ENCODE measurements at places on chromosomes 5 and 9.

GRCh38 chr5:65062469-65063083, 293.8 kb downstream of the CWC27 start:
- no peak for DNase-seq

DNA sequence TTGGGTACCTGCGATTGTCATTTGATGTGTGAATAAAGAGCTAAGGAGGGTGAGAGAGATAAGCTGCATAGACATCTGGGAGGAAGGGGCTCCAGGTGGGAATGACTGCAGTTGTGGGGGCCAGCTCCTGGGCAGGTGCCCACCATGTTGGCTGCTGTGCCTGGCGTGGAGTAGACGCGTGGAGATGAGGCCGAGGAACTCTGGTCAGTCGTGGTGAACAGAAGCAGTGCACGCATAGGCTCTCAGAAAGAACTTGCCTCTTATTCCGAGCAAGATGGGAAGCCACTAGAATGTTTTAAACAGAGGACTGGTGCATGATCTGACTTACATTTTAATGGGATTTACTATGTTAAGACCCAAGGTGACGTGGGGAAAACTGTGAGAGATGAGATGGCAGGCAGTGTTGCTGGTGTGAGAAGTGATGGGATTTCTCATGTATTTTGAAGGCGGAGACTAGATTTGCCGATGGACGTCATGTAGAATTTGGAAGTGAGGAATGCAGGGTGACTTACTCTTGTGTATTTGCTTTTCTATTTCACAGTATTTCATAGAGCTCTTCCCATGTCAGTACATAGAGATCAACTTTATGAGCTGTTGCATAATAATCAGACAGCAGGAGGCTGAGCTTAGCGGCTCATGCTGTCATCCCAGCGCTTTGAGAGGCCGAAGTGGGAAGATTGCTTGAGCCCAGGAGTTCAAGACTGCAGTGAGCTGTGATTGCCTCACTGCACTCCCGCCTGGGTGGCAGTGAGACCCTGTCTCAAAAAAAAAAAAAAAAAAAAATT, 71.1 kb downstream of the EHMT1 start:
- DNase-seq: no peak

DNA sequence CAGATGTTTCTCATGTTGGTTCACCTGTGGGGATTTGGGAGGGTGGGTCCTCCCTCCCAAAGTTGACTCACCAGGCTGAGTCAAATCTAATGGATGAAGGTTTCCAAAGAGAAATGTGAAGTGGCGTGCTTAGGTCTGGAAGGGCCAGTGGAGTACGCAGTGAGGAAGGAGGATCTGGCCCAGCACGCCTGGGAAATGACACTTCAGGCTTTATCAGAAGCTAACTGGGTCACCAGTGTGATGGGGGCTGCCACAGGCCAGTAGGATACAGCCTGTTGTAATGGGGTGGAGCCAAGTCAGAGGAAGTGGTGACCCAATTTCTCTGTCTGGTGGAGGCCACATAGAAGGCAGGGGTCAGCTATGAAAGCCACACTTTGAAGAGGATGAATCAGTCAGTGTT, 18.0 kb downstream of the POLR1E start:
- DNase-seq: no peak

GRCh38 chr9:96779089-96779488, 1.2 kb upstream of the ZNF510 start:
- DNase-seq: no peak

GRCh38 chr9:129584136-129584535, 36.8 kb downstream of the C9orf50 start:
- DNase-seq: peak; percentile 38

DNA sequence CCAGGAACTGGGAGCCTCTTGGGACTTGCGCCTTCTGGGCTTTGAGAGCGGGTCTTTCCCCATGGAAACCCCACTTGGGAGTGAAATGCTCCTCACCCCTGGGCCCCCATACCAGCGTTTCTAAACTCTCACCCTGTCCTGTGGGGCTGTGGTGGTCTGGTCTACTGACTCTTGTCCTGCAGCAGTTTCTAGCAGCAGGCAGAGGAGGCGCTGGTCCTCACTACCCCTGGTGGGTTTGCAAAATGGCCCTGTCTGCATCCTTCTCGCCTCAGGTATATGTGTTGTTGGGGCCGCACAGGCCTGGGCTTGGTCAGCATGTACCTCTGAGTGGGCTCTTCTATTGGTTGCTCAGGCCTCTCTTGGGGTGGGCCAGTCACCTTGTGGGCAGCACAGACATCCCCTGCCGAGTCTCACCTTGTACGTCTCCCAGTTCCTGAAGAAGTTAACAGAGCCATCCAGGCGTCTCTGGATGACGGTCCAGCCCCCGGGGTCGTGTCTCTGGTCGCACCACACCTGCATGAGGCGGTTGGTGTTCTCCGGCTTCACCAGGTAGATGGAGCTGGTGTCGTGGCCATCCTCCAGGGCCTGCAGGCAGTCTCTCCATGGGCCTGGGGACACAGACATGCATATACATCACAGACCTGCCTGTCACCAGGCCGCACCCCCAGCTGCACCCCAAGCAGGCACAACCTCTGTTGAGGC, 29.0 kb downstream of the ANGPTL2 start:
- no peak for DNase-seq

DNA sequence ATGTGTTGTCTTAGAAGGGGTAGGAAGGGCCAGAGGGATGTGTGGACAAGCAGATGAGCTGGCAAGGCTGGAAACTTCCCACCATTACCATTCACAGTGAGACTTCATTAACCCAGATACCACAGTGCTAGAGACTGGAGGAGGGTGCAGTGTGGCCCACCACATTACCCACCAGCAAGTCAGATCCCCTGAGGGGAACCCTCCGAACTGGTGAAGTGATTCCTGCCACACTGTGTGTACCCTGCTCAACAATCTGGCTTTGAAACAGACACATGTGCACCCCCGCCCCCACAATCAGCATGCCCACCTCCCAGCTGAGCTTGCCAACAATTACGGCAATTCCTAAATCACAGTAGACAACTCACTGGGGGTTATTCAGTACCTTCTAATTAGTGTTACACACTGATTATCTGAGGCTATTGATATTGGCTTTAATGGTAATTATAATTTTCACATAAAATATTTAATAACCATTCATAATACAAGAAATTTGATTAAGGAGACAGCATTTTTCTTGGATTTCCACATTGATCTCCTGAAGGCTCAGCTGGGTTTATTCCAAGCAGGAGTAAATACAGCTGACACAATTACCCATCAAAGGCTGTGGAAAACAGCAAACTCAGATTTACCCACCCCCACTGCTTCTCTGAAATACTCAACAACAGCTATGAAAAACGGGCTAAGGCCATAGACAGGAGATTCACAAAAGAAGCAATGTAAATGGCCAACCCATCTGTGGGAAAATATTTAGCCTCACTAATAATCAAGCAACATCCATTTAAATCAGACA, 169.3 kb upstream of the FSTL4 start:
- no peak for DNase-seq

GRCh38 chr9:136707849-136708517, 4.4 kb upstream of the DIPK1B start:
- no peak for DNase-seq

DNA sequence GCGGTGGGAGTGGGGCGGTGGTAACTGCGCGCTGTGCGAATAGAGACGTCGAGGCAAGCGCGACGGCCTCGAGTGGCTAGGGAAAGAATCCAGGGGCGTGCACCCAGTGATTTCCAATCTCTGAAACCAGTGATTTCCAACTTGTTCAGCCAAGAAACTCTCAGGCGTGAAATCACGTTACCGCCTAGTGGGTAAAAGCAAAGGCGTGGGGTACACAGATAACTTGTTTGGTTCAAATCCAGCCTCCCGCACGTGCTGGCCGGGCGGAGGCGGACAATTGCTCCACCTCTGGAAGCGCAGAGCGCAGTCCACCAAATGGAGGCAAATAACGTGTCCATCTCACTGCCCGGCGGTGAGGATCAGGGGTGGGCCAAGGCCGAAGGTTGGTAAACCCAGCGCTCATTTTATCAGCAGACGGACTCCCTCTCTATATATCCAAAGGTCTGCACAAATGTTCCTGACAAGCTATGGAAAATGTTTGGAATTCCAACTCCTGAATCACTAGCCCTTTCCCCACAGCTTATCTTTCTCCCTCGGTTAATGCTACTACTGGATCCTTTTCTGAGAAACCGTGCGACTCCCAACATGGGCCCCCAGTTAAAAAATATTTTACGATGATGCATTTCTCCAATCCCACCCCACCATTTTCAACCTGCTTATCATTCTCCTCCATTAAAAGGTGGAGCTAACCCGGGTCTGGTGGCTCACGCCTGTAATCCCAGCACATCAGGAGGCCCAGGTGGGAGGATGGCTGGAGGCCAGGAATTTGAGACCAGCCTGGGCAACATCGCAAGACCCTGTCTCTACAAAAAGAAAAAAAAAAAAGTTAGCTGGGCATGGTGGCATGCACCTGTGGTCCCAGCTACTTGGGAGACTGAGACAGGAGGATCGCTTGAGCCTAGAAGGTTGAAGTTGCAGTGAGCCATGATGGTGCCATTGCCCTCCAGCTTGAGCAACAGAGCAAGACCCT, 950 bp upstream of the FNBP1 start:
- DNase-seq: no peak
